ENCODE measurements at places on chromosomes 6 and 20. TPM values are rescaled to one million over a fixed set of nuclear protein-coding genes. Genes with fewer than 3 reads are reported as not detected.

PDE10A gene
- 0.59 TPM for total RNA-seq

MRAP2 gene
- total RNA-seq, result 1.6 TPM

DNA sequence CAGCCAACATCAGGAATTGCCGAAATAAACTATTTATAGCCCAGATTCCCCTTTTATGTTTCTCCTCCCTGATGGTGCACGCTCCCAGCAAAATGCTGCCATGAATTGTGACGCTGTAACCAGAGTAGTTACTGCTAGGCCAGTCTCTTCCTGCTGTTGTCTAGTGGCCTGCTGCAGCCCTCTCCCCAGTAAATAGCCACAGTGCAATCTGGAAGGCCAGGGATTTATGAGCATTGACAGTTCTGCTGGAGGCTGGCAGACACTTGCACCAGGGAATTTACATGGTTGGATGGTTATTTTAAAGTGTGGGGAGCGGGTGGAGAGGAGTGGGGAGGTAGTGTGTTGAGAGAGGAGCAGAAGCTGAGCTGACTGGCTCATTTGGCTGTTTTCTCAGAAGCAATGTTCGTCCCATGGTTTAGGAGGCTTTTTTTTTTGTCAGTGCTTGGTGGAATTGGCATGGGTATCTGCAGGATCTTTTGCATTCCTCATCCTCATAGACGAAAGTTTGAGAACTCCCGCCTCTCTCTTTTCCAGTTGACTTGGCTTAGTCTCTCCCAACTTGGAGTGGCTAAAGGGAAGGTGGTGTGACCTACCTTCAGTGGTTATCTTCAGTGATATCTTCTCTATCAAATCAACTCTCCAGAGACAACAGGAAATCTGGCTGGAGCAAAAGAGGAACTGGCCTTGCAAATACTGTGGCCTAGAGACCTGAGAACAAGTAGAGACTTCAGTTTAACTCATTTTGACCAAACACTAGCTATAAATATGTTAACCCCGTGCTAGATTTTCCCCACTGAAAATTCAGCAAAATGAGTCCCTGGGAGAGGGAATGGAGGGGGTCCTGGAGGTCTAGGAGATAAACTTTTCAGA is 99.3 kb upstream of the VSTM2L start:
- no peak for DNase-seq

GRCh38 chr6:137864812-137865508 is 2.1 kb upstream of the TNFAIP3 start:
- no peak for DNase-seq

All from suprapubic skin (tissue), 4 donors.